ENCODE measurements at places on chromosomes 7 and 10.

GRCh38 chr10:126732308-126732707, 61.8 kb upstream of the C10orf90 start:
- no peak for DNase-seq

- no peak for DNase-seq
These were observed 121.5 kb downstream of the TPST1 start for GRCh38 chr7:66326501-66327215.

DNA sequence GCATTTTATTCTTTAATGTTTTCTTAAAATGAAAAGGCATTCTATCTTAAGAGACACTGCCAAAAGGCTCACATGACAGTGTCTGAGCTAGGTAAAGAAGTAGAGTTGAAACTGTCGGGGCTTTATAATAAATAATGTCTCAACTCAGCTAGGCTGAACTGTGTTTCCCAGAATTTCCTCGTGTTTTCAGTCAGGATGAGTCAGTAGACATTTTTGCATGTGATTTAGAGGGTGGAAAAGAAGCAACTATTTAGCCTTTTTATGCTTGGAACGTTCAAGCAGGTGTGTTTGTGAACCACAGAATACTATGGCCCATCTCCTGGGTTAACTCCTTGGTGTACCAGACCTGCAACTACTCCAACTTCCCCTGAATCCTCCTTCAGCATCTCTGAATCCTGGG, 23.4 kb upstream of the LIPA start:
- no peak for DNase-seq

DNA sequence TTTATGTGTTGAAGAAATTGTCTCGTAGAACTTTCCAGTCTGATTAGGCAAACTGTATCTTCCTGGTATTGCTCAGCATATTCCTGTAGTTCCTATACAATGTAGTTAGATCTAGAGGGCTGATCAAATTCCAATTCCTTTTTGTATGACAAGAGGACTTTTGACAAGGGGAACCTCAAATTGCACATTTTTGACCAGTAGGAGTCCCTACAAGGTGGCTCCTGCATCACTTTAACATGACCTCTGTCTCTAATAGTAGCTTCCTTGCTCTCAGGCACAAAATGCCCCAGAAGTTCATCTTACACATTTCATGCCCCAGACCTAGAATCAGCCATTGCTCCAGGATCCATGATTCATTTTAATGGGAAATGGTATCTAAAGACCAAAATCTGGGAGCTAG, 18.7 kb downstream of the HERPUD2 start:
- DNase-seq = no peak

DNA sequence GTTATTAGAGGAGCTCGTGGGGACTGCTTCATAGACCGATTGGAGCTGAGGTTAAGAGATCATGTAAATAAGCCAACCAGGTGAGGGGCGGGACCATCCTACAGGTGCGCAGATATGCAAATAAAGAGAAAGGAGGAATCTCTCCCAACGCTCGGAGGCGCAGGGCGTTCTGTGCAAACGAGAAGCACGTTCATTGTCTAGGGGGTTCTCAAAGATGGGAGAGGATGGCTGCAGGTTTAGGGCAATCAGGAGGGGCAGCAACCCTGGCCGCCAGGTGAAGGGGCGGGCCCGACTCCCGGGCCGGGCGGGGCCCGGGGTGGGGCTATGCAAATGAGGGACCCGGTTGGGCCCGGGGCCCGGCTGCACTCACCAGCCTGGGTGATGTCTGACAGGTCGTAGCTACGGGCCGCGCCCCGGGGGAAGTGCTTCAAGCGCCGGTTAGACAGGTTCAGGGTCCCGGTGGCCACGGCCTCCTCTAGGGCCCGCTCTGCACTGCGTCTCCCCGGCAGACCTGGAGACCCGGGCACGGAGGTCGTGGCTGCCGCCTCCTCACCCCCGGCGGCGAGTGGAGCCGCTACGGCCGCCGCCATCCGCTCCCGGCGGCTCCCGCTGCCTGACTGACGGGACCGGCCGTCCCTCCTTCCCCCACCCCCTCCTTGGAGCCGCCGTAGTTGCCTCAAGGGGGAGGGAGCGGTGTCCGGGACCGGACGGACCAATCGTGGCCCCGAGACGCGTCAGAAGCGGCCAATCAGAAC, at the start of gene LRCH4:
Gene LRCH4 (minus strand): TSS at position 619 of the 755 bp plus-strand sequence. CDS start 29 bp downstream, at position 590.
- DNase-seq = peak; percentile 78

GRCh38 chr10:71437537-71438092, 40.9 kb downstream of the CDH23 start:
- no peak for DNase-seq
